ENCODE measurements at places on chromosomes 11 and 22.

- DNase-seq: no peak
Measured at GRCh38 chr11:18368221-18368620, 26.1 kb upstream of the LDHA start.

DNA sequence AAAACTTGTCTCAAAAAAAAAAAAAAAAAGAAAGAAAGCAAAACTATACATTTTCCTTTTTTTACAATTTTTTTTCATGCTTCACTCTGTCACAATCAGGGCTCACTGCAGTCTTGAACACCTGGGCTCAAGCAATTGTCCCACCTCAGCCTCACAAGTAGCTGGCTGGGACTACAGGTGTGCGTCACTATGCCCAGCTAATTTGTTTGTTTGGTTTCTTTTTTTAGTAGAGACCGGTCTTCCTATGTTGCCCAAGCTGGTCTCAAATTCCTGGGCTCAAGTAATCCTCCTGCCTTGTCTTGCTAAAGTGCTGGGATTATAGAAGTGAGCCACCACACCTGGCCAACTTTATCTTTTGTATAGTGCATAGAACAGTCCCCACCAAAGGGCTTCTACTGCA lies 15.0 kb upstream of the CXCR5 start:
- no peak for DNase-seq

DNA sequence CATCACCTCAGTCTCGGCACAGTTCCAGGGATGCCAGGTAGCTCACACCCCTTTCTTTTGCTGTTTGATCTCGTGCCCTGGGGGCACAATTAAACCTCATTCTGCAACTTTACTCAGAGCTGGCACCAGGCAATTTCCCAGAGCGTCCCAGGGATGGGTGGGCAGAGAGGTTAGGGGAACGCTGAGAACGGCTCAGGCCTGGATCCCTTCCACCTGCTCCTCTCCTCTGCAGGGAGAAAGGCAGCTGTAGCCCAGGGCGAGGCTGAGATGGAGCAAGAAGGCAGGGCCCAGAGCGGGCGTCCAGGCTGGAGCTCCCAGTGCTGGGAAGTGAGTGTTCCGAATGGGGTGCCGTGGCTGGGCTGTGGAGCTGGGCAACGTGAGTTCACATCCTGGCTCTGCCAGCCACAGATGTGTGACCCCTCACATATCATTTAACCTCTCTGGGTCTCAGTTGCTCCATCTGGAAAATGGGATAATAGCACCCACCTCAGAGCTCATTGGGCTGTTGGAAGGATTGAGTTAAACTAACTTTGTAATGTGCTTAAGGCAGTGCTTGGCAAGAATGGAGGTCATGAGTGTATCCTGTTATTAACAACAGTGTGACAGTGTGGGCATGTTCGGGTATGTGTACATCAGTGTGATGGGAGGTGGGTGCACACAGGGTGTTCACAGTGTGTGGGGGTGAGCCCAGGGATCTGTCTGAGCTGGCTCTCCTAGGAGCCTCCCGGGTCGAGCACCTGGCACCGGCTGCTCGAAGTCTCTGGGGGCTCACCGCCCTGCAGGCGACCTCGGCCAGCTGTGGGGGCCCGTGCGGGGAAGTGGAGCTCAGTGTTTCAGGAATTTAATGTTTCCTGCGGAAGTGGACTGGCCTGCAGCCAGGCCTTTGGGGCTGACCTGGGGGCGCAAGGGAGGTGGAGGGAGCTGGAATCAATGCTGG lies 15.5 kb downstream of the OTUB1 start:
- no peak for DNase-seq

- peak; percentile 89 for DNase-seq
Measured at GRCh38 chr11:64688534-64688982, 34.4 kb downstream of the NRXN2 start.

All from transverse colon (tissue), 4 donors.